IPS DF 6.9 (cell line): ENCODE measurements at places on chromosomes 3 and 15.

- no peak for DNase-seq
Measured at GRCh38 chr3:142225885-142226215, 465 bp upstream of the GK5 start.

DNA sequence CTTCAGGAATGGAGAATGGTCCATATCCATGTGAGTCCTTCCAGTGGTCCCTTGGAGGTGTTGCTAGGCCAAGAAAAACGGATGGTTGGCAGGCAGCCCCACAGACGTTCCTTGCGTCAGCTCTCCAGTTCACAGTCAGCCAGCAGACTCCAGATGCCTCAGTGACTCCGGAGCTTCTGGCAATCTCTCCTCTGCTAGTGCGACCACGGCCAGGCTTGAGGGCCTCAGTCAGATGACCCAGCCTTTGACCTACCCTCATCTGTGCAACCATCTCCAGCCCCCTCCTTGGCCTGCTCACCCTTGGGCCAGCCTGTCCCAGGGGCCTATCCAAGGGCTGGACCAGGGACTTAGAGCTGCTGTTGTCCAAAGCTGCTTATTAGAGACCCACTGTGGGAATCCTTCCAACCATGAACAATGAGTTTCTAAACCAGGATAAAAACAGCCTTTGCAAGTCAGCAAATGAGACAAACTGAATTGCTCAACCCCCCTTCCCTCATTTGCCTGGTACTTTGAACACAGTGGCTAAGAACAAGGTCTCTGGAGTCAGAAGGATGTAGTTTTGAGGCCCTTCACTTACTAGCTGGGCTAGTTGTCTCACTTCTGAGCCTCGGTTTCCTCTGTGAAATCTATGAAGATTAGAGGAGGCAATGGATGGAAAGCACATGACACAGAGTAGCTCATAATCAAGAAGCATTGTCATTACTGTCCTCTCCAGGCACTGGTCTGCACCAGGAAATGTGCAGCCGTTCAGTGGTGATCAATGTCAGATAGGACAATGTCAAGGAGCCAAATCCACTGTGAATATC lies 44.8 kb downstream of the ANP32A start:
- DNase-seq: no peak

DNA sequence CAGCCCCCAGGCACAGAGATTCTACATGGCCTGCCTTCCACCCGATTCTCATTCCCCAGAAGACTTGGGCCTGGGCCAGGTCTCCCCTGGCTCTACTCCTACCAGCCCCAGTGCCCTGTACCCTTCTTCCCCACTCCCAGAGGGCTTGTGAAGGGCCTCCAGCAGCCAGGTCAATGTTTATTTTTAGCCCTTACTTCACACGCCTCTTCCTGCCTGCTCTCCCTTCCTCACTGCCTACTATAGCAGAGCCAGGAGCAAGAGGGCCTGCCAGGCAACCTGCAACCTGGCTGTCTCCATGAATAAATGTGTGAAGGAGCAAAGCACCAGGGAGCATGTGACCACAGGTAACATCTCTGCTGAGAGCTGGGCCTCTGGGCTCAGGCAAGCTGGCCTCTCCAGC lies 26.4 kb upstream of the APEH start:
- no peak for DNase-seq

DNA sequence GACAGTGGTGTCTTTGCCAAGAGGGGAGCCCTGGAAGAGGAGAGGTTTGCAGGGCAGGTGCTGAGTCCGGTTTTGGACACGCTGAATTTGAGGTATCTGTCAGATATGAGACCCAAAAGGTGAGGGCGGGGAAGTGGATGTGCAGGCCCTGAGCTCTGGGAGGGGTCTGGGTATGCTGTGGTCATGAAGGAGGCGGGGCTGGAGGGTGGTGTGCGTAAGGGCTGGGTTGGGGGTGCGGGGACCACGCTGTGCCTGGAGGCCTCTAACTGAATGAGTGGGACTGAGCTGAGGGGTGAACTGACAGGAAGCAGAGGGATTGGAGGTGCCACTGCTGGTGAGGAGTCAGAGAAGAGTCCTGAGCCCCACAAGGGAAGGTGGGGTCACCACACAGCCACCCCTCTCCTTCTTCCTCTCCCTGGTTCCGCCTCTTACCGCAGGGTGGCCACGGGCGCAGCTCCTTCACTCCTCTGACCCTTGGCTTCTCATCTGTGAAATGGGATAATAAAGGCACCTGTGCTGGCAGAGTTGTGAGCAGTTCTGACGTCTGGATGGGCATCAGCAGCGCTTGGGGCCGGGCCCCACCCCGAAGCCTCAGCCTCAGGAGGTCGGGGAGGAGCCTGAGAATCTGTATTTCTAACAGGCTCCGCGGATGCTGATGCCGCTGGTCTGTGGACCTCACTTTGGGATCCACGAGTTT lies 28.8 kb downstream of the PSTPIP1 start:
- no peak for DNase-seq

GRCh38 chr3:10999221-11000107 lies 6.9 kb downstream of the SLC6A1 start:
- DNase-seq: no peak

DNA sequence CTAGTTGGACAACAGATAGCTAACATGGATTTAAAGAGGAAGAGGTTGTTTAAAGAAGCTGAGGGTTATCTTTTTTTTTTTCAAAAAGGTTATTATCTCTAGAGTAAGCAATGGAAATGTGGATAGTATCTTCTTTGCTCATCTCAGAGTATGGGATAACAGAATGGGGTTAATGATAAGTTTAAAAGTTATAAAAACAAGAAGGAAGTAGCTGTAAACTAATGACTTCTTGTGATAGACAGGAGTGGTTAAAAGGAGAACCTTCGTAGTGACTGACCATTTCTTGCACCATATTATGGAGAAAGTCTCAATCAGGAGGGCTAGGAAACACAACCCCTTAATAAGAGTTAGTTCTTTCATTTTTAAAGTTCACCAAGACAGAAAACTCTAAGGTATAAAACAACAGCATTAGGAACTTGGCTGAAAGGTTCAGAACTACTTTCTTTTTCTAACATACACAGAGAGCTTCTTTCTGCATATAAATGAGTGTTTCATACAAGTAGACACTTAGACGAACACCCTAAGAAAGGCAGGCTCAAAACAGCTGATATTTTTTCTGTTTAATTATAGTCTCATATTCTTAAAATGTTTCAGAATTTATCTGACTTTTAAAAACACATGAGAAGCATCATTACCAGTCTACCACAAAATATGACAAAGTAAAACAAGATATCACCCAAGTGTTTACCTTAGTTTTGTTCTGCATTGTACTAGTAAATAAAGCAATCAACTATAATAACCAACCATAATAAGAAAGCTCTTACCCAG lies 140.0 kb downstream of the MEIS2 start:
- DNase-seq: no peak

GRCh38 chr3:191414286-191414685 lies 46.7 kb upstream of the PYDC2 start:
- DNase-seq: no peak

DNA sequence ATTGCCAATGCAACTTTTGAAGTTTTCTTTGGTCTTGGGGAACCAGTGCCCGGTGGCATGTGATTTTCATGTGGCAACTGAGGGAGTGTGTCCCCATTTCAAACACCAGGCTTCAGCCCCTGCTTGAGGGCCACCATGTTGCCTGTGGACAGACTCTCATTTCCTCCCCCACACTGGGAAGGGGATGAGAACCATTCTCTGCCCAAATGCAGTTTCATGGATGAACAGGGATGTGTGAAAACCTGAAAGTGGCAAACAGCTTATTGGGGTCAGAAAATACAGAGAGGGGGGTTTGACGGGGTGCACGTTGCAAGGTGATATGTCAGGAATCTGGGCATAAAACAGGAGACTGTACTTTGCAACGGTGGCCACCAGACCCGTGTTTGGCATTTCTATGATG lies 6.3 kb downstream of the FAM107A start:
- no peak for DNase-seq

- no peak for DNase-seq
Measured at GRCh38 chr3:196357905-196358304, 19.7 kb upstream of the TM4SF19 start.
